ENCODE measurements at places on chromosomes 2 and 18. TPM values are rescaled to one million over a fixed set of nuclear protein-coding genes. Genes with fewer than 3 reads are reported as not detected.

GRCh38 chr2:84823229-84823628, 57.7 kb downstream of the TRABD2A start:
- no peak for DNase-seq

GRCh38 chr2:157922336-157922735, 46.2 kb upstream of the ACVR1 start:
- DNase-seq = no peak

DNA sequence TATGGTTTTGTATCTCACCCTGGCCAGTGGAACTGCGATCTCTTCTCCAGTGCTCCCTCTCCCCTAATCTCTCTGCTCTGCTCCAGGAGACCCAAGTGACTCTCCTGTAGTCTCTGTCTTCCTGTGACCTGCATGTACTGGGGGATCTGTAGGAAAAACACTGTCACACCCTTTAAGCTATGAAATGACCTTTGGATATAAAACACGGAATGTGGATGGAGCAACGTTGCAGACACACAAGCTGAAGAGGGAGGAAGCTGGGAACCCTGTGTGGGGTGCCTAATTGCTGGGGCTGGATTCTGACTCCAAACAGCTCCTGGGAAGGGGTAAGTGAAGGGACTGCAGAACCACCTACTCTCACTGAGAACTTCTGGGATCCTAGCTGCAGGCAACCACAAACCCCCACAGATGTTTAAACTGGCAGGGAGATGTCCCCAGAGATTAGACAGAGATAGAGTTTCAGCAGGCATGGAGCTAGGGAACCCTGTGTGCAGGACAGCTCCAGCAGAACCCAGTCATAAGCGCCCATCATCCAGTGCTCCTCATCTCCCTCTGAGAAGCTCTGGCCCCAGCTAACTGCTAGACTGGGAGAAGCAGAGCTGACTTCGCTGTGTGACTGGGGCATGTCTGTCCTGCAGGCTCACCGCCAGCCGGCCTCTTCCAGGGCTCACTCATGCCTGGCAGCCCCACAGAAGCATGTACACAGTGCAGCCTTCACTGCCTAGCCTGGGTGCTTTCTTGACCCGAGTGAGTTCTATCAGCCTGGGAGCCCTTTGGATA, 482.7 kb upstream of the SETBP1 start:
- no peak for DNase-seq

DNA sequence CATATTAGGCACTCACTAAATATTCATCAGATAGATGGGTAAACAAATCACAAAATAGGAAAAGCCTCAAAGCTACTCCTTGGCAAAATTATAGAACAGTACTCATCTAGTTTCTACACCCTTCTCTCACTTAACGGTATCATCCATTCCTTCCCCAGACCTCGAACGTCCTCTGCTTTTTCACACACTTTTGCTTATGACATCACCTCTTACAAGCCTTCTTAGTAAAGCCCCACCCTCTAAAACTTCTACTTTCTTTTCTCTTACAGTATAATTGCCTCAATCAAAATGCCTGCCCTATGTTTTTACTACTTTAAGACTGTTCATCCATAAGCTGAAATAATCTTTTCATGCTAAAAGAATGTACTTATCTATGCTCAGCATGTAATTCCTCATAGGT, 8.1 kb downstream of the CHN1 start:
- no peak for DNase-seq

WDR75 gene
- polyA plus RNA-seq = 10.6 TPM

RGPD4 gene
- not detected for polyA plus RNA-seq

MC4R gene
- polyA plus RNA-seq = not detected

YWHAQ gene
- polyA plus RNA-seq = 249 TPM

Data from heart left ventricle (tissue), 16 donors.